Spinal cord (tissue), 10 donors: ENCODE measurements at places on chromosomes 3 and 15. TPM values are rescaled to one million over a fixed set of nuclear protein-coding genes. Genes with fewer than 3 reads are reported as not detected.

FRMD5 gene
- 8.9 TPM for total RNA-seq

TRH gene
- total RNA-seq: 7.0 TPM

TATDN2 gene
- 16.6 TPM for total RNA-seq

OXTR gene
- total RNA-seq: 3.1 TPM

HMCES gene
- 26.5 TPM for total RNA-seq

ITGA11 gene
- 9.0 TPM for total RNA-seq

KNG1 gene
- not detected for total RNA-seq

MYO9A gene
- total RNA-seq: 116 TPM

EBLN2 gene
- total RNA-seq: 8.5 TPM
